ENCODE measurements at places on chromosomes 12 and 14.

GRCh38 chr12:80509781-80510556 lies 65.9 kb downstream of the PTPRQ start:
- DNase-seq: no peak

- no peak for DNase-seq
These were observed 229.2 kb upstream of the GARIN6 start for GRCh38 chr12:99418379-99418778.

- DNase-seq: no peak
These were observed 34.5 kb downstream of the VDR start for GRCh38 chr12:47870175-47870781.

DNA sequence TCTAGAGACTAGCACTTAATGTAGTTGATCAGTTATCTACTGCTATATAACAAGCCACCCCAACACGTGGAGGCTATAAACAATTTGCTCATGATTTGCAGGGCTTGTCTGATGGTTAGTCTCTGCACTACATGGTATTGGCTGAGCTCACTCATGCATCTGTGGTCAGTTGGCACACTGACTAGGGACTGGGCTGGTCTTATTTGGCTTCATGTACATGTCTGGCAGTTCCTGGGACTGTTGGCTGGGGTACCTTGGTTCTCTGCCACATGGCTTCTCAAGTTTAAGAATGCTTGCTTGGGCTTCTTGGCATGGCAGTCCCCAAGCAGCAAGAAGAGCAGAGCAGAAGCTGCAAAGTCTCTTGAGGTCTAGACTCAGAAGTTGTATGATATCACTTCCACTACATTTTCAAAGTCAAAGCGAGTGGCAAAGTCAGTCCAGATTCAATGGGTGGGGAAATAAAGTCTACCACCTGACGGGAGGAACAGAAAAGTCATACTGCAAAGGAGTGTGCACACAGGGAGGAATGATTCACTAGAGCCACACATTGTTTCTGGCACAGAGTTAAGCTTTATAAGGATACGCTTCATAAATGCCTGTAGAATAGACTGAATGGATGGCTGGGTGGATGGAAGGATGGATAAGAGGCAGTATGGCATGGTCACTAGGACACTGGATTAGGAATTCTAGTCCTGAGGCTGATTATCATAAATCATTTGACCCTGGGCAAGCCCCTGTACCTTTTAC lies 44.8 kb upstream of the PTHLH start:
- DNase-seq: peak; percentile 14

DNA sequence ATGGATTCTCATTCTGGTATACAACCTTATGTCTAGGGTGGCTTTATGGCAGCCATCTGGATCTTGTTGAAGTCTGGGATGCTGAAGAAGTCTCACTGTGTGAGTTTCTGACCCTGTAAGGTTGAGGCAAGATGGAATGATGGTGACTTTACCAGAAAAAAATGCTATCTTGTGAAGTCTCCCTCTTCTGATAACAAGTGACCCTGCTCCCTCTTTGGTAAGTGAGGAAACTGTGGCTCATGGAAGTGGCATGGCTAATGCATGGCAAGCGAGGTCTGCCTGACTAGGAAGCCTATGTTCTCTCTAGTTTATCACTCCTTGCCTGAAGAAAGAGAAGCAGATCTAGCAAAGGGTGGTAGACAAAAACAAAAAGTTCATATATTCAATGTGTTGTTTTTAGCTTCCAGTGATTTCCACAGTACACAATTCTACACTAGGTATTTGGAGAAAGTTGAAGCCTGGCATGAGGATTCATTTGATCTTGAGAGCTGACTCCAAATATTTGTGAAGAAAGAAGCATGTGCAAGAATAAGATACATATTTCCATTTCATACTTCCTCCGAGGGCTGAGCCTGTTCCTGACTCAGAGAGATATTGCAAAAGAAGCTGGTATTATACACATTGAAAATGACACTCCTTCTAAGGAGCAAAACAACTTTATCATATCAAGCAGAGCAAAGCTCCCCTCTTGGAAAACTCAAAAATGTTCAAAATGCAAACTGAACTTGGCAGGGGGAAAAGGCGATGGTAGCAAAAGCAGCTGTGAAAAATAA lies 63.6 kb downstream of the HELB start:
- DNase-seq: no peak

DNA sequence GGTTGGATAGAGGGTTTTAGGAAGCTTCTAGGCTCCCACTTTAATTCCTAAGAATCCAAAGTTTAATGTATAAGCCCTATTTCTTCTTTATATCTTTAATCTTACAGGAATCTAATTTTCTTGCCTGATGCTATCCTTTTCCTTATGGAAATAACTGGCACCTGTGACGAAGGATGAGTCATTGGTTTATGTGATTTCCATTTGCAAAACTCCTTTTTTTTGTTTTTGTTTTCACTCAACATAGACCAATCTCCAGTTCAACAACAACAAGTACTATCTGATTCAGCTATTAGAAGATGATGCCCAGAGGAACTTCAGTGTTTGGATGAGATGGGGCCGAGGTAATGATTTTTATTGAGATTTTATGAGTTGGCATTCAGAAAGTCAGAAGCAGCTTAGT lies 6.8 kb downstream of the PARP2 start:
- no peak for DNase-seq

DNA sequence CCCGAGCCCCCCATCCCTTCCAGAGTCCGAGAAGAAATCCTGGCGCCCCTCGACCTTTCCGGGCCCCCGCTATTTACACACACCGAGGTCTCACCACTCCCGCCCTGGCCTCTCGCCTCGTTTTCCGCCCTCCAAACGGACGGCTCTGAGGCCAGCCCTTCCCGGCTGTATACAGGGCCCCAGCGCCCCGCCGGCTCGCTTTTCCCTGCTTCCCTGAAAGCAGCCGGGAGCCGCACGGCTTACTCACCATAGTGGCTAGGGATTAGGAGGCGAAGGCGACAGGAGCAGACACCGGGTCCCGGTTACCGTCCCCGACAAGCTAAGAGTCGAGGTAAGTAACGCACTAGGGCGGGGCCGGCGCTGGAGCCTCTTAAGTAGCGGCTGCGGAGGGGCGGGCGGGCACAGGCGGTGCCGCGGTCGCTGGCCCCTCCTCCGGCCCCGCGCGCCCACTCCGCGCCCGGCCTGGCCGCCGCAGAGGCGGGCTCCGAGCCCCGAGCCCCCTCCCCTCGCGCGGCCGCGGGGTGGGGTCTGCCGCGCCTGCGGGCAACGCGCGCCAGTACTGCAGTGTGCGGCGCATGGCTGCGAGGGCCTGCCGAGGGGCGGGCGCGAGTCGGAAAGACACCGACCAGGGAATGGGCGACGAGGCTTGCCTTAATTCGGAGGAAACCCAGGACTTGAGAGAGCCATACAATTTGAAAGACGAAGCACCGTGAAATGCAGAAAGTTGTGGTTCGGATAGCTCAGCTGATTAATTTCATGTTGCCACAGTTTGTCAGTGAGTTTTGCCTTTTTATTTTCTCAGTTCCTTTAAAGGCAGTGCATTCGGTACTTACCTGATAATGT lies at the start of gene TUBA1B:
TSS of gene TUBA1B (minus strand) at position 345 of the 843 bp plus-strand sequence. CDS start at position 250, 95 bp downstream.
- peak; percentile 83 for DNase-seq

DNA sequence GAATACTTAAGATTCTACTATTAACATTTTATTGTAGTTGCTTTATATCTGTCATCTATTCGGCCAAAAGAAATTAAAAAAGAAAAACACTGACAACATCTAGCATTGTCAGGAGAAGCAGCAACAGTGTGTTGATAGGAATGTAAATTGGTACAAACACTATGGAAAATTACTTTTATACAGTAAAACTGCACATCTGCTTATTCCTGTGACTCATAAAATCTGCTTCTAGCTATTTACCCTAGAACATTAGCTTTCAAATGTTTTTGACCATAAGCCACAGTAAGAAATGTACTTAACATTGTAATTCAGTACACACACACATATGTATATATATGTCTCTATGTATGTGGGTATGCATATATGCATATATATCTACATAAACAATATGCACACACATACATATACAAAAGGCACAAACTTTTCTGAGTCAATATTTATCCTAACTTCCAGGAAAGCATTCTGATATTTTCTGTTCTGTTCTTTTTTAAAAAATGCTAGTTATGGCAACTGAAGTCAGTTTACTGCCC lies 278.9 kb upstream of the GARIN2 start:
- DNase-seq: no peak

GRCh38 chr12:102958073-102958829 lies 777 bp downstream of the ASCL1 start:
- no peak for DNase-seq

GRCh38 chr12:28189784-28190320 lies 404 bp upstream of the CCDC91 start:
- DNase-seq: no peak

DNA sequence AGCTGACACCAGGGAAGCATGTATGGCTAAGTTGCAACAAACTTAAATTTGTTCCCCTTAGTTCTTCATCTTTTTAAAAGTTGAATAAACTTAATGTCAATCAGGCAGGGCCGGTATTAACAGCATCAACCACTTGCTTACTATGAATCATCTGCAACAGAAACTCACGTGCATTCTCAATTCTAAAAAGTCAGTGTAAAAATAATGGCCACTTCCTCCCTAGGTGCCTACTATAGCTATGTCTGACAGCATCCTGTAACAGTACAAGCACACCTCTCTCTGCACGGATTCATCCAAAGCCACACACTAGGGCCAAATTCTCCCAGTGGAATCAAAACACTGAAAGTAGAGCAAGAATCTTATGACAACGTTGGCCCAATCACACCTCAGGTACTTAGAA lies 48.6 kb downstream of the PPP1R36 start:
- no peak for DNase-seq

DNA sequence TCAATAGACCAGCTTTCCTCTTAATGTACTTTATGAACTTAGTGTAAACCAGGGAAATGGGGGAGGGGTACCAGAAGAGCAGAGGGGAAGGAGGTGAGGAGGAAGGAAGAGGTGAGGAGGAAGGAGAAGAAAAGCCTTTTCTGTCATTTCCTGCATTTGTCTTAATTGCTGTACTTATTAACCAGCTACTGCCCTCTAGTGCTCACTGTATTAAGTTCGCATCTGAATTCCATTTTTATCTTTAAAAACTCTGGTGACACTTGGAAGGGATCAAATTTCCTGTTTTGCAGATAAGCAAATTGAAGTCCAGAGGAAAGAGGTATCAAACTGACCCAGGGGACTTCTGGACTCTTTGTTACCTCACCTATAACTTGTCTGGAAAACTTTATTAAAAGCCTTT lies 22.2 kb downstream of the MANSC1 start:
- DNase-seq: no peak

- no peak for DNase-seq
These were observed 147.8 kb upstream of the DHRS4 start for GRCh38 chr14:23805761-23806160.

- no peak for DNase-seq
These were observed 55.0 kb downstream of the CCDC85C start for GRCh38 chr14:99548871-99549515.

- DNase-seq: no peak
These were observed 9.1 kb downstream of the TMEM233 start for GRCh38 chr12:119602734-119603094.

GRCh38 chr12:103657331-103657730 lies 70.3 kb downstream of the STAB2 start:
- DNase-seq: no peak

GRCh38 chr14:104115691-104116287 lies 22.6 kb upstream of the KIF26A start:
- DNase-seq: no peak

DNA sequence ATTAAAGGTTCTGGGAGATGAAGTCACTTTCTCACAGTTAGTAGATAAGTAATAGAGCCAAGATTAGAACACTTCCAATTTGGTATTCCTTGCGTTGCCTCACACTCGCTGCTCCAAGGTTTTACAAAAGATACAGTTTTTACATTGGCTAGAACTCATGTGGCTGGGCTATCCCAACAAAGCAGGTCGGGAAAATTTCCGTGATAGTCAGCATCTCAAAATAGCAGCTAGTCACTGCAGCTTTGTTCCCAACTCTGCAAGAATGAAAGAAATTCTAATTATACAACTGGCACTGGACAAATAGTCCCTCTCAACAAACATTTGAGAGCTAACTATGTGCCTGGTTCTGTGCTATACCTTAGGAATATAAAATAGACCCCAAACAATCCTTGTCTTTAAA lies 24.6 kb upstream of the PPP1R12A start:
- no peak for DNase-seq

DNA sequence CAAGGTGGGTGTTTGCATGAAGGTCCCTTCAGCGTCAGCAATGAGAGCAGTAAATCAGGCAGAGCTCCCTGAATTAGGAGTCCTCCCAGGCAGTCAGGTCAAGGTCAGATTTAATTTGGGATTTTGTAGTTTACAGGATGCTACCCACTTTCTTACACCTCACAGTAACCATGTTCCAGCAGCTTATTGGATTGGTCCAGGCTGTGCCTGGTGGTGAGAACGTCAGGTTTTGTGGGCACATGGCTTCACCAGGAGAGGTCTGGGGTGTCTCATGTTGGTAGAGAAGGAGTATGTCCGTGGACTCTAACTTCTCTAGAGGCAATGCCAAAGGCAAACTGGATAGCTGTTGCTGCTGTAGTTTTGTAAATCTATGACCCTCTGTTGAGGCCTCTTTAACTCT lies 158.3 kb downstream of the CACNA1C start:
- no peak for DNase-seq

DNA sequence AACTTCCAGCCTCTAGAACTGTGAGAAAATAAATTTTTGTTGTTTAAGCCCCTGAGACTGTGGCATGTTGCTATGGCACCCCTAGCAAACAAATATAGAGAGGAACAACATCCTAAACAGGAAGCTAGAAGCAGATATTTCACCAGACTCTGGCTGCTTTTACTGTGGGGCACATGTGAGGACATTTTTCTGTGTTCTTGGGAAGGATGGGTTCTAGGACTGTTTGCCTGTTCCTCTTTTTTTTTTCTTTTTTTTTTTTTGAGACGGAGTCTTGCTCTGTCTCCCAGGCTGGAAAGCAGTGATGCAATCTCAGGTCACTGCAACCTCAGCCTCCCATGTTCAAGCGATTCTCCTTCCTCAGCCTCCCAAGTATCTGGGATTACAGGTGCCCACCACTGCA lies 4.2 kb upstream of the HRK start:
- no peak for DNase-seq

- DNase-seq: peak; percentile 43
These were observed 12.5 kb upstream of the MAP3K9 start for GRCh38 chr14:70821584-70822529.

DNA sequence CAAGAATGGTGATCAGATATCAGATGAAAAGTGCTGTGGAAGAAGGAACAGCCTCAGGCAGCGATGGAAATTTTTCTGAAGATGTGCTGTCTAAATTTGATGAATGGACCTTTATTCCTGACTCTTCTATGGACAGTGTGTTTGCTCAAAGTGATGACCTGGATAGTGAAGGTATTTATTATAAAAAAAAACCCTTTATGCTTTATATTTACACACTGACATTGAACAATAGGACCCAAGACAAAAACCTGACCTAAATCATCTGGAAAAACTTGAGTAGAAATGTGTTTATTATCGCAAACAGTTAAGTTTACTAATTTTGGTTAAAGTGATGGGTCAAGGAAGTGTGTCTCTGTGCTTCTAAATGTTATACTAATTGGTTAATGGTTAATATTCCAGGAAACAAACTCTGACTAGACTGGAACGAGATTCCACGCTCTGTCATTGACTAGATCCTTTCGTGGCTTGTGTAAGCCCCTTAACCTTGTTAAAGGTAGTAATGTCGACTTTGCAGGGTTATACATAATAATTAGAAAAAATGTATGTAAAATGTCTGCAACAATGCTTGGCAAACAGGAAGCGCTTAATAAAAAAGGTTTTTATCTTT lies 62.7 kb downstream of the LRRK2 start:
- no peak for DNase-seq
